ENCODE measurements at places on chromosomes 13 and 19.

DNA sequence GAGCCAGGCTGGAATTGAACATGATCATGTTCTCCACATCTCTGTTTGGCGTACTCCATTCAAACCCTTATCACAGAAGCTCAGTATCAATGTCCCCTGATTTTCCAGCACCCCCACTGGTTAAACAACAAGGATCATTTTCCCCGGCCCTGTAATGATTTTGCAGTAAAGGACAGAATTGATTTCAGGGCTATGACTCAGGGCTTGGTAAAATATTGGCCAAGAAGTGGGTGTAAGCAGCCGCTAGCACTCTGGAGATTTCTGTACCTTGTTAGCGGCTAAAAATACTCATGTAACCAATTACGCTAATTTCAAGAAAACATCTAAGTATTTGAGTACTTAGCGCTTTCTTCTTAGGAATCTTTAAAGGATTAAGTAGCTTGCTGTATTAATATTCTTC, 69.5 kb upstream of the FNDC3A start:
- no peak for DNase-seq

DNA sequence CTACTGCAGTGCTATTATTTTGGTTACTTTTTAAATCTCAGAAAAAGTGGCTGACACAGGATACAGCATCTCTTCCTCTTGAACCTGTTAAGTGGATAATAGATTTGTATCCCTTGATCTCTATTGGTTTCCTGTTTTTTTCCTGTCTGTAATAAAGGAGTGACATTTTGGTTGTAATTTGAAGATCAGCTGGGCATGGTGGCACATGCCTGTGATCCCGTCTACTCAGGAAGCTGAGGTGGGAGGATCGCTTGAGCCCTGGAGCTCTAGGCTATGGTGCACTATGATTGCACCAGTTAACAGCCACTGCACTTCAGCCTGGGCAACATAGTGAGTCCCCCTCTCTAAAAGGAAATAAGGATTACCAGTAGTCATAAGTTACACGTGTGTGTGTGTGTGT, 46.8 kb downstream of the METTL21C start:
- DNase-seq: no peak

DNA sequence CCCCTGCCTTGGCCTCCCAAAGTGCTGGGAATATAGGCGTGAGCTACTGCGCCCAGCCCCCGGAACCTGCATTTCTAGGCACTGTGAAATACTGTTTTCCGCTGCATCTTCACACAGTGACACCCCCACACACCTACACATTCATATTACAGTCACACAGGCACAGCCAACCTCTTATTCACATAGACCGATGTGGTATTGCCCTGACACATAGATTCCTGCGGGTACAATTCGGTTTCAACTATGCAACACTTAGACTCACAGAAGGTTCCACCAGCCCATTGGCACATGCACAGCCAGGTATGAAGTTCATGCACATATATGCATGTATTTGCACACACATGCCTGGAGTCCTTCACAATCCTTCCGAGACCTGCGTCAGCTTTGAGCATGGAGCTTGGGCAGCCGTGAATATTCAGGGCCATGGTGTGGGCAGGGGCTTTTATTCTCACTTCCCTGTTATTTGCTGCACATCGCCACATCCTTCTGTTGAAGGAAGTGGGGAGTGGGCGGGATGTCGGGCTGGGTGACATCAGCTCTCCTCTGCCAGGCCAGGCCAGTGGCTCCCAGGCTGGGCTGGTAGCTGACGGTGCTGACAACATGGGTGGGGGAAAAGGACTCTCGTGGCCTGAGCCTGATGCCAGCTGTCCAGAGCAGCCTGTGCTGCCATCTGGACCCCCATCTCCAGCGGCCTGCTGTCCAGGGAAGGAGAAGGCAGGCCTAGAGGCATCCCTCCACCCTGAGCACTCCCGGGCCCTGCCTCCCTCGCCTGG, 5.4 kb upstream of the CDC37 start:
- DNase-seq: peak; percentile 96

- peak; percentile 46 for DNase-seq
These were observed 19.5 kb upstream of the ARL11 start for GRCh38 chr13:49608651-49609331.

DNA sequence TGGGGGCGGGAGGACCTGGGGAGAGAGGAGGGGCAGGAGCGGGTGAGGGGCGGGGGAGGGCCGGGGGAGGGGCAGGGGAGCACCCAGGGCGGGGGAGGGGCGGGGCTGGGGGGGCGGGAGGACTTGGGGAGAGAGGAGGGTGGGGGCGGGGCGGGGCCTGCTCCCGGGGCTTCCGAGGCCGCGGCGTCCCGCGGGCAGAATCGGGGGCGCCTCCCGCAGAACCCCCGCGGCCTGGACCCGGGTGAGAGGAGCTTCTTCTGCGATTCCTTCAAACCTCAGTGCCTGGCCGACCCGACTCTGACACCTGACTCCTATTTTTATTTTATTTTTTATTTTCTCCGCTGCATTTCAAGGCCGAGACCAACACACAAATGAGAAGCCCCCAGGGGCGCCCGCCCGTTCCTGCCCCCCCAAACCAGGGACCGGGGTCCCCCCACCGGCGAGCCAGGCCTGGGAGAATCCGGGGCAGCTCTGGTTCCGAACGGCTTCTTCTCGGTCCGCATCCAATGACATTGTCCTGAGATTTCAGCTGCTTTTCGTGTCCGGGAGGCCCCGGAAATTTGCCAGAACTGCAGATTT, 470 bp upstream of the GRTP1 start:
- no peak for DNase-seq

- DNase-seq: no peak
These were observed 340.3 kb downstream of the OLFM4 start for GRCh38 chr13:53368948-53369347.

DNA sequence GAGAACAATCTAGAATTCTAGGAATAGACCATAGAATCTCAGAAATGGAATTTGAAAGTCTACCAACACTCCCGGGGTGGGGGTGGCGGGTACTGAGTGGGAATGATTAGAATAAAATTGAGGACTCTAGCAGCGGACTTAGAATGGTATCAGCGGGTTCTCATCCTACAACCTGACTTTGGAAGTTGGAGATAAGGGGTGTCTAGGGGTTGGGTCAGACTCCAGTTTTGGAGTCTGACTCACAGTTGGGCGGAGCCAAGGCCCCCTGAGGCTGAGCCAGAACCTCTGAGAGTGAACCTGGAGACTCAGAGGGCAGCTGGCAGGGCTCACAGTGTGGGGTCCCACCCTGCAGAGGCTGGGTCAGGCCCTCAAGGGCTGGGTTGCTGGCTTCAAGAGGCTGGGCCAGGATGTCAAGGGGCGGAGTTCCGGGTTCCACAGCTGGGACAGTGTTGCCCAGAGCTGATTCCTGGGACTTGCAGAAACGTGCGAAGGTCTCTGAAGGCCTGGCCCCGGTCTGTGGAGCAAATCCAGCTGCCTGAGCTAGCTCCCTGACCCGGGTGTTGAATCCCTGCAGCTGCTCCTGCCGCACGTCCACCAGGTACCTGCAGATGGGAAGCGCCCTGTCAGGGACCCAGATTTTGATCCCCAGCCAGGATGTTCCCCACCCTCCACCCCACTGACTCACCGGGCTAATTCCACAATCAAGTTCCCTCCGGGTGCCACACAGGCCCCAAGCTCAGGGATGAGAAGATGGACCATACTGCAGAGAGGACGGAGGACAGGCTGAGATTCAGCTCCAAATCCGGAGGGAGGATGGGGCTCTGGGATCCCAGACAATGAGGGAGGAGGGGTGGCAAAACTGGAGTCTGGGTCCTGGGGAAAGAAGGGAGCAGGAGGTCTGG, 1.6 kb upstream of the TNNI3 start:
- DNase-seq: no peak

DNA sequence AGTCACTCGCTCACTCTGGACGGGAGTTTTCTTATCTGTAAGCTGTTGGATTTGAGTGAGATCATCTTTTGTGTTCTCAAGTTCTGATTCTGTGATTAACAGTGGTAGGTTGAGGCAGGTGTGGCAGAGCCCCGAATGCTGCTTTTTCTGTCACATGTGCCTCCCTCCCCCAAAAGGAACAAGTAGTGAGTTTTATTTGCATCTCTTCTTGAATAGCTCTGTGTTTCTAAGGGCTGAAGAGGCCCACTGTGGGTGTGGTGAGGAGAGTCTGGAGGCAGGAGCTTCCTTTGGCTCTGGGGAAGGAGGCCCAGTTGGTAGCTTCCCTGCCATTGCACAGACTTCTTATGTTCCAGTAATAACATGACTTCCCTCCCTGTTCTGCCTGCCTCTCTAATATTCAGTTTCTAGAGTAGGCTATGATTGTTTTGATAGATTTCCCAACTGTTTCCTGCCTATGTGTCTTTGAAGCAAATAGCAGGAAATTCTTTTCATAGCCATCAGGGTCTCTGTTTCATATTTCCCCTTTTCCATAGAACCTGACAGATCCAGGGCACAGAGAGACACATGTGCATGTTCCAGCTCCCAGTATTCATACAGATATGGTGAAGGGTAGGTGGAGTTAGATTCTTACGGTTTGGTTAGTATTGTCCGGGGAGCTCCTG, 23.9 kb upstream of the CXCL17 start:
- DNase-seq: peak; percentile 45

DNA sequence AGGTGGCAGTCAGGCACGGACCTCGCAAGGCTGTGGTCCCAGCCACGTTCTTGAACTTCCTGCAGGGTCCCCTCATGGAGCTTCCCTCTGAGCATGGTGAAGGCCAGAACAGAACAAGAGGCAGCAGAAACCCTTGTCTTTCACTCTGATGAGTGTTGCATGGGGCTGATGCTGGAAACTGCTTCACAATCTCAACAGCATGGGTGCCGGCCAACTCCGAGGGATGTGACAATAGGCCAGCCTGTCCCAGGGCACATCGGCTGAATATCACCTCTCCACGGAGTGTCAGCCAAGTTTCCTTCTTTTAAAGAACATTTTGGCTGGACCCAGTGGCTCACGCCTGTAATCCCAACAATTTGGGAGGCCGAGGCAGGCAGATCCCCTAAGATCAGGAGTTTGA, 173.9 kb downstream of the FOXO1 start:
- DNase-seq: no peak

GRCh38 chr19:52963247-52963618, 552 bp upstream of the ZNF816 start:
- peak; percentile 19 for DNase-seq

All from suppressor macrophage treated with lipopolysaccharide for 4 hours (primary cell).